ENCODE measurements at places on chromosomes 11 and 22.
A peak's percentile ranks its signal among the peaks of the same experiment; 100 is the strongest.

GRCh38 chr11:80167766-80168165 lies 726.9 kb upstream of the TENM4 start:
- DNase-seq: no peak

- peak; percentile 72 for DNase-seq
Observed at GRCh38 chr11:124402326-124402922, 3.6 kb upstream of the OR8B3 start.

DNA sequence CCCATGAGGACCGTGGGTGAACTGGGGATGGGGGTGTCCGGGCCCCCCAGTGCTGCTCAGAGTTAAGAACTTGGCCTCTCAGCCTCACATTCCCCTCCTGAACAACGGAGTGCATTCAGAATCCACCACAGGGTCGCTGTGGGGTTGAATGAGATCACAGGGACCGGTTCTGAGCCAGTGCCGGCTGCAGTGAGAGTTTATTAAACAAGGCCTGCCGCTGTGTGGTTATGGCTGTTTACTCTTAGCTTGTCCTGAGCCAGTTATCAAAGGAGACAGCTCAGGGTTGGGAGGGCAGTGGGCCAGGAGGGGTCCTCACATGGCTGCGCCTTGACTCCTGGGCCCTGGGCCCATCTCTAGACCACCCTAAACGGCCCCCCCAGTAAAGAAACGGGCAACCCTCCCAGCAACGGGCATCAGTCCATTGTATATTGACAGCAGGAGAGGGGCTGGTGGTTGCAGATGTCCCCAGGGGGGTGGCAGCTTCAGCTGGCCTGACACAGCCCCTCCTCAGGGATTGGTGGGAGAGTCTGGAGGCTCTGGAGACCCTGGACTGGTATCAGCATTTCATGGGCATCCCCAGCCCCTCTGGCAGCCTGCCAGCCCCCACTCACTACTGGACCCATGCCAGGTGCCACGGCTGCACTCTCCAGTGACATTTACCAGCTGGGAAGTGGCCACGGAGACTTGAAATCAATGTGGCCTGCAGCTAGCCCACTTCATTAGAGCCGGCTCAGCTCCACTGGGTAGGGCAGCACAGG lies 15.1 kb upstream of the CABP7 start:
- DNase-seq: no peak

GRCh38 chr22:28950617-28951411 lies 67.4 kb downstream of the ZNRF3 start:
- no peak for DNase-seq

- DNase-seq: no peak
Observed at GRCh38 chr11:35963911-35964310, 20.0 kb downstream of the LDLRAD3 start.

GRCh38 chr11:46526216-46527215 lies 67.3 kb downstream of the AMBRA1 start:
- DNase-seq: no peak

All from fibroblast of the conjunctiva (primary cell).